Natural killer cell (primary cell): ENCODE measurements at places on chromosomes 1 and 21.

DNA sequence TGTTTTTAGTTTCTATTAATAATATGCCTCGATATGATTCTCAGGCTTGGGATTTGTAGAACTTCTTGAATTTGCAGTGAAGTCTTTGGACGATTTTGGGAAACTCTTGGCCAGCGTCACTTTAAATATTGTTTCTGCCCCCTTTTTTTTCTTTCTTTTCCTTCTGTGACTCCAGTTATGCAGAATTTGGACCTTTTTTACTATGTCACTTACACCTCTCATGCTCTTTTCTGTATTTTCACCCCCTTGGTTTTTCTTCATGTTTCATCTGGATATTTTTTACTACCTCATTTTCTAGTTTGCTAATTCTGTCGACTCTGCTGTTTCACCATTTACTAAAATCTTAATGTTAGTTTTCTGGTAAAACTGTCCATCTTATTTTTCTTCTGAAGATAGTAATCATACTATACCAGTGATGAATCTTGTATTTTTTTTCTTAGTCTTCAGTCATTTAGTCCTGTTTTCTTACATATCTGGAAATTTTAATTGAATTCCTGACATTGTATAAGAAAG lies 173.6 kb downstream of the DHRS3 start:
- no peak for DNase-seq

DNA sequence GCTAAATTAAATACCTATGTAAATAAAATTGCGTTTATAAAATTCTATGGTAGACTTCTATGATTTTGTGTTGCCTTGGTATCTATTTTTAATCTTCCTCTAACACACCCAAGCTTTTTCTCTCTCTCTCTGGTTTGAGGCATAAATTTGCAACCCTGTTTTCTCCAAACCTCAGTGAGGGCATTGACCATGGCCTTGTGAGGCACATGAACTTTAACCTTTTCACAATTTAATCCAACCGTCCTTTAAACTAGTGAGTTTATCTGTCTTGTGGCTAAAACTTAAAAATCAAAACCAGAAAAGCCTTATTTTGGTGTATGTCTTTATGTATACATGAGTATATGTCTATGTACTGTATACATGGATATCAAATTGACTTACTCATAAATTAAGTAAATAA lies 746.6 kb upstream of the B3GALT2 start:
- no peak for DNase-seq

DNA sequence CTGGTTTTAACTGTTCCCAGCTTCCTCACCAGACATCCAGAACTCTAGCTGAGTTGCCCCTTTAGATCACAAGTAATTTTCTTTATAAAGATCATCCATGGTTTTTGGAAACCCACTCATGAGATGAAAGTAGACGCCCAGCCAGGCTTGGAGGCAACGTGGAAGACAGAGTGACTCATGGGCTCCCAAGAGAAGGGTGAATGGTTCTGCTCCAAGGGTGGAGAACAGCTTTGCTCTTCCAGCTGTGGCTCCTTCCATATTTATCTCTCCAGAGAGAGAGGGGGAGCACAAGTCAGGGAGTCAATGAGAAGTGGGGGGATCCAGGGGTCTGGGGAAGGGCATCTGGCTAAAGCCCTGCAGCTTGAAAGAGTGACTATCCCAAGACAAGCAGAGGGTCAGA lies 13.8 kb downstream of the FAM78B start:
- no peak for DNase-seq

GRCh38 chr1:181442181-181442525 lies 41.2 kb upstream of the CACNA1E start:
- DNase-seq, result no peak

- no peak for DNase-seq
These were observed 17.5 kb downstream of the RNF2 start for GRCh38 chr1:185062710-185063370.

DNA sequence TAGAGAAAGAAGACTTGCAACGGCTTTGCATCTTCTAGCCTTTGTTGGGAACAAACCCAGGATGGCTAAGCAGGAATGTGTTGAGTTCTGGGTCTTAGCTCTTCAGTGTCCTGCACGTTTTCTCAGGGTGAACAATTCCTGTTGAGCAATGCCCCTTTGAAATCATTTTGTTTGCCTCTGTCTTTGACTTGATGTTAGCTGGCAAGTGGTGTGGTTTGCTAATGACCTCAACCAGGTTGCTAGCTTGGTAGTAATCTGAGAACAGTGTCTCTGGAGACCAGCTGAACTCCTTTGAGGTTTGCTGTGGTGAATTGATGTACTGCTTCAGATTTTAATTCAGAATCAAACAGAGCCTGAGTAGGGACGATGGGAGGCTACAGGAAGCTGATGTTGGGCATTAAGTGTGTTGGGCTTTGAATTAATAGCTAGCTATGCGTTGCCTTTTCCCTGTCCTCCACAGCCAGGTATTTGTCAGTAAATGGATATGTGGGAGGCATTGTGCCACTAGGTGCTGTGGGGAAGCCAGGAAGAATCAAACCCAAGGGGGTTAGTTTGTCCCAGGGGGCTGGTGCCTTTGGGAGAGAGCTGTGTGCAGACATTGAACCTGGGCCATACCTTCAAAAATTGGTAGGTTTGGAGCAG lies 23.3 kb upstream of the SRSF10 start:
- DNase-seq, result no peak
